ENCODE measurements at places on chromosomes 13 and 19.

DNA sequence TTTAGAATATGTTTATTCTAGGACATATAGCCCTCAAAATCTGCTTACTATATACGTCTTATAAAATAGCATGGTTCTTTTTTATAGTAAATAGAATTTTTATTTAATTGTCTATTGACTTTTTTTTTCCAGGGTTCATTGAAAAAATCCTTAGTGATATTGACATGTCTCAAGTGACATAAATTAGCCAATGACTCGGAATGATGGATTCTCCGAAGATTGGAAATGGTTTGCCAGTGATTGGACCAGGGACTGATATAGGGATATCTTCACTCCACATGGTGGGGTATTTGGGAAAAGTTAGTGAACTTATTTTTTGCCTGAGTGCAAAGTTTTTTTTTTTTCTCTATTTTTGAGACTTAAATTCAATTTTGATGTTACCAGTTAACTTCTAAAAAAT is 3.2 kb downstream of the USPL1 start:
- DNase-seq: no peak
- H3K36me3 ChIP-seq: no peaks in the 10 kb centered on the region
- no peaks in the 10 kb centered on the region for H3K4me1 ChIP-seq
- H3K4me3 ChIP-seq: no peak overlapping the region

DNA sequence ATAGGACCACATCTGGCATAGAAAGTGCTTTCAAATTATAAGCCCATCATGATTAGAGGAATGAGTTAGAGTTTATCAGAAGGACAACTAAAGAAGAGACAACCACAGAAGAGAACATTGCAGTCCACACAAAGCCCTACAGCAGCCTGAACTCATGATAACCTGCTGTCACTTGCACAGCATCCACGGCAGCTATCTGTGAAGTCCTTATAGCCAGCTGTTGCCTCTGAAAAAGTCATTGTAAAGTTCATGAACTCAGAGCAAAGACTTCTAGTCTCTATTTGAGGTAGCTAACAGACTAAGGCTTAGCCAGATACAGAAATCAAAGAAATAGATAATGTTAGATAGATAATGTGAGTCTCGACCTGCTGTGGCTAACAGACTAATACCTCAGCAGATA is 450.0 kb downstream of the KLF5 start:
- no peak for DNase-seq
- H3K4me1 ChIP-seq: no peaks in the 10 kb centered on the region
- H3K36me3 ChIP-seq: no peaks in the 10 kb centered on the region

GRCh38 chr13:51978796-51979556 is 32.3 kb downstream of the ATP7B start:
- H3K27me3 ChIP-seq: no peaks in the 10 kb centered on the region
- H3K36me3 ChIP-seq: no peaks in the 10 kb centered on the region
- H3K4me3 ChIP-seq: no peak overlapping the region
- H3K4me1 ChIP-seq: no peaks in the 10 kb centered on the region
- DNase-seq: no peak

GRCh38 chr19:40661616-40662015 is 28.8 kb downstream of the NUMBL start:
- no peak for DNase-seq
- H3K36me3 ChIP-seq: no peaks in the 10 kb centered on the region
- H3K4me1 ChIP-seq: peaks cover 2% of the 10 kb centered on the region
- H3K27ac ChIP-seq: no peak overlapping the region
- no peak overlapping the region for H3K4me3 ChIP-seq
- H3K27me3 ChIP-seq: no peaks in the 10 kb centered on the region

DNA sequence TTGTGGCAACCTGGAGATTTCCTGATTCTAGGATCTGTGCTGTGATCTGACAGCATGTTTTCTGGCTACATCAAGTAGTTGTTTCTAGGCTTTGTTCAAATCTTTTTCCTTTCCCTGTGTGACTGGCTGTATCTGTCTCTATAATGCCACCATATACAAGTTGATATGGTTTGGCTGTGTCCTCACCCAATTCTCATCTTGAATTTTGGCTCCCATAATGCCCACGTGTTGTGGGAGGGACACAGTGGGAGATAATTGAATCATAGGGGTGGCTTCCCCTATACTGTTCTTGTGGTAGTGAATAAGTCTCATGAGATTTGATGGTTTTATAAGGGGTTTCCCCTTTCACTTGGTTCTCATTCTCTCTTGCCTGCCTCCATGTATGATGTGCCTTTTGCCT is 24.6 kb upstream of the CLDN10 start:
- no peak overlapping the region for H3K4me3 ChIP-seq
- no peaks in the 10 kb centered on the region for H3K36me3 ChIP-seq
- no peaks in the 10 kb centered on the region for H3K27me3 ChIP-seq

GRCh38 chr19:45492627-45493470 is 4.0 kb downstream of the RTN2 start:
- no peaks in the 10 kb centered on the region for H3K36me3 ChIP-seq
- H3K27me3 ChIP-seq: no peaks in the 10 kb centered on the region
- H3K27ac ChIP-seq: no peak overlapping the region
- no peaks in the 10 kb centered on the region for H3K4me1 ChIP-seq
- DNase-seq: no peak

DNA sequence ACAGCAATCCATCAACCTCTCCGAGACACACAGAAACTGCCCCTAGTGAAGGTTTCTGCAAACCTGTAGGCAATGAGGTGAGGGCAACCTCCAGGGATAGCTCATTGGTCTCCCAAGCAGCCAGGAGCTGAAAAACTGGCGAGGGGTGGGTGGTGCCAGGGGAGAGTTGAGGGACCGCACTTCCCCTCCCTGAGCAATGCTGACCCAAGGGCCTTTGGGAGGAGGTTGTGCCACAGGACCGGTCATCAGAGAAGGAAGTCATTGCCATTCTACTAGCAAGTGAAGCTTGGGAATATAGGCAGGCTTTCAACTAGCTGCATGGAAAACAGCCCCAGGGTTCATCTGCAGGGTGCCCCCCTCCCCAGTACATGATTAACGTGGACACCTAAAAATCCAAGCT is 23.1 kb upstream of the MED4 start:
- H3K4me1 ChIP-seq: no peaks in the 10 kb centered on the region
- H3K27ac ChIP-seq: no peak overlapping the region
- no peaks in the 10 kb centered on the region for H3K36me3 ChIP-seq
- H3K27me3 ChIP-seq: no peaks in the 10 kb centered on the region
- no peak overlapping the region for H3K4me3 ChIP-seq

DNA sequence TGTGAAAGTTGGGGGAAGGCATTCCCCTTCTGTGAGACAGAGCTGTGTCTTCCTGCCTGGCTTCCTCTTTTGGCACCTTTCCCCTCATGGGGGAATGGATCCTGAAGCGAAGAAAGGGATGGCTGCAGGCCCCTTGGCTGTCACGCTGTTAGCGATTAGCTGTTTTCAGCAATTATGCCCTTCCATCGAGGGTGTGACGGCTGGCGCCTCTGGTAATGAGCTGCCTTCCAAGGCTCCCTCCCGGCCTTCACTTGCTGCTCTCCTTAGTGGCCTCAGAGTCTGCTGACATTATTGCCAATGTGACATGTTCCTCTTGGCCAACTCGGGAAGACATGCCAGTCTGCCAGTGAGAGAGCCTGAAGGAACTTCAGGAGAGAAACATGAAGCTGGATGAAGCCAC is 162.1 kb downstream of the ZIC5 start:
- no peaks in the 10 kb centered on the region for H3K36me3 ChIP-seq
- no peaks in the 10 kb centered on the region for H3K27me3 ChIP-seq
- H3K4me3 ChIP-seq: no peak overlapping the region
- H3K4me1 ChIP-seq: peaks cover 2% of the 10 kb centered on the region
- DNase-seq: no peak

DNA sequence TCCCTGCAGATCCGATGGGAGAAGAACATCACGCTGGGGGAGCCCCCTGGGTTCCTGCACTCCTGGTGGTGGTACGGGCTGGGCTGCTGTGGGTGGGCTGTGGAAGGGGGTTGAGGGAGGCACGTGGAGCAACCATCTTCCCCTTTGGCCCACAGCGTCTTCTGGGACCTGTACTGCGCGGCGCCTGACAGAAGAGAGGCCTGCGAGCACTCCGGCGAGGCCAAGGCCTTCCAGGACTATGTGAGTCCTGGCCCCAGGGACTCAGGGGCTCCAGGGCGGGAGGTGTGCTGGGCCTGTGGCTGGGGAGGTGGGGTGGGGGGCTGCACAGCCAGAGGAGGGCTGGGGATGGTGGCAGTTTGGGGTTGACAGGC is 8.5 kb downstream of the SSBP4 start:
- H3K27me3 ChIP-seq: no peaks in the 10 kb centered on the region
- H3K4me3 ChIP-seq: no peak overlapping the region
- DNase-seq: no peak
- H3K4me1 ChIP-seq: peaks cover 12% of the 10 kb centered on the region

- no peak overlapping the region for H3K27ac ChIP-seq
- H3K4me1 ChIP-seq: no peaks in the 10 kb centered on the region
- no peak overlapping the region for H3K4me3 ChIP-seq
Observed at GRCh38 chr19:15618321-15618720, 3.3 kb downstream of the CYP4F8 start.

DNA sequence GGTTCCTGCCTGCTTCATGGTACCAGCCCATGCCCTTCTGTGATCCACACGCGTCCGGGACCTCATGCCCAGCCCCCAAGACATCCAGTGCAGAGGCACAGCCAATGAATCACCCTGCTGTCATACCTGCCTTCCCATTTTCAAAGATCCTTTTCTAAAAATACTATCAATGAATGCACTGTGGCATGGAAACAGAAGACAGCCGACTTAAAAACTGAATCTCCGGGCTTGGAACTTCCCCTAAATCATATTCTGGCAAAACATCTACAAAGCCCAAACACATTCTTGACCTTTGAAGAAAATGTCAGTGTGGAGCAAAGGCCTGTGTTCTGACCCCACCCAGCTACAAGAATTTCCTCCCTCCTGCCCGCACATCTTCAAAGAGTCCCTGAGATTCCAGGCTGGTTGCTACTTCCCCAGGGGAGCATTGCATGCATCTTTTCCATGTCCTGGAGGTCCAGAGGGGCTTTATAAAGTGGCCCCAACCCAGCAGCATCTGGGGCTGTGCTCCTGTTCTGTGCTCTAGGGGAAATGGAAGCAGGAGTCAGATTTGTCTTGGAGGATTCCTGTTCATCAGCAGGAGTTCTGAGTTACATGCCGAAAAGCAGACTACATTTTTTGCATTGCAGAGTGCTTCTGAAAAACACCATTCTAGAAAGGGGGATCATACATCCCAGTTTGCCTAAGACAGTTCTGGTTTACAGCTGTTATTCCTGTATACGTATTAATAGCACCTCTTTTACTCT is 135.2 kb downstream of the USP12 start:
- DNase-seq: no peak
- no peaks in the 10 kb centered on the region for H3K36me3 ChIP-seq
- no peaks in the 10 kb centered on the region for H3K27me3 ChIP-seq

GRCh38 chr13:36031490-36031889 is 99.7 kb downstream of the DCLK1 start:
- H3K36me3 ChIP-seq: no peaks in the 10 kb centered on the region
- no peaks in the 10 kb centered on the region for H3K4me1 ChIP-seq
- H3K27ac ChIP-seq: no peak overlapping the region

DNA sequence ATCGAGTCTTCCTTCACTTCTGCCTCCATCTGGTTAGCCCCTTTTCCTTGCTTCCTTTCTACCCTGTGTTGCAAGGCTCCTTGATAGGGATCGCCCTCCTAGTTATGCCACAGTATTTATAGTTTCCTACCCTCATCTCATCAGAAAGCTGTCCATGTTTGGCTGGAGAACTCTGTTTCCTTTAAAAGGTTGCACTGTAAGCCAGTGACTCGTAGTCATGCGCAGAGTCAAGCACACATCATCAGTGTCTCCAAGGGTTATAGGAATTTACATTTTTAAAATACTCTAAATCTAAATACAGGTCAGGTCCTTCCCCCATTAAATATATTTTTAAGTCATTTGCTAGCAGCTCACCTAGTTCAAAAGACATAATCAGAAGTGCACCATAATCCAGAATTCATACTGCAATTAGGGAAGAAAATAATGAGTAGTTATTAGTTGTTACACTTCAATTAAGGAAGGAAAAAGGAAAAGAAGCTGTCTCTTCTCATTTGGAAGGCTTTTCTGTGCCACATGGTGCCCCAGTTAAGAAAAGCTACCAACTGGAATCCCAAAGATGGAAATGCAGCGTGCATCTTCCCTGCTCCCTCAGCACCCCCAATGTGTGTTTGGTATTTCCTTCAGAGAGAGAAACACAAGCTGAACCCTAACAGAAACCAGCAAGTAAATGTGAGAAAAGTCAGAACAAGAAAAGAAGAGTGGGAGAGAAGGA is 81.0 kb downstream of the GPR12 start:
- no peaks in the 10 kb centered on the region for H3K4me1 ChIP-seq
- no peak for DNase-seq
- no peak overlapping the region for H3K27ac ChIP-seq
- H3K4me3 ChIP-seq: no peak overlapping the region

- H3K27ac ChIP-seq: no peak overlapping the region
- DNase-seq: no peak
- no peaks in the 10 kb centered on the region for H3K4me1 ChIP-seq
- H3K36me3 ChIP-seq: no peaks in the 10 kb centered on the region
- no peaks in the 10 kb centered on the region for H3K27me3 ChIP-seq
Observed at GRCh38 chr19:32317086-32317485, 28.3 kb upstream of the ZNF507 start.

DNA sequence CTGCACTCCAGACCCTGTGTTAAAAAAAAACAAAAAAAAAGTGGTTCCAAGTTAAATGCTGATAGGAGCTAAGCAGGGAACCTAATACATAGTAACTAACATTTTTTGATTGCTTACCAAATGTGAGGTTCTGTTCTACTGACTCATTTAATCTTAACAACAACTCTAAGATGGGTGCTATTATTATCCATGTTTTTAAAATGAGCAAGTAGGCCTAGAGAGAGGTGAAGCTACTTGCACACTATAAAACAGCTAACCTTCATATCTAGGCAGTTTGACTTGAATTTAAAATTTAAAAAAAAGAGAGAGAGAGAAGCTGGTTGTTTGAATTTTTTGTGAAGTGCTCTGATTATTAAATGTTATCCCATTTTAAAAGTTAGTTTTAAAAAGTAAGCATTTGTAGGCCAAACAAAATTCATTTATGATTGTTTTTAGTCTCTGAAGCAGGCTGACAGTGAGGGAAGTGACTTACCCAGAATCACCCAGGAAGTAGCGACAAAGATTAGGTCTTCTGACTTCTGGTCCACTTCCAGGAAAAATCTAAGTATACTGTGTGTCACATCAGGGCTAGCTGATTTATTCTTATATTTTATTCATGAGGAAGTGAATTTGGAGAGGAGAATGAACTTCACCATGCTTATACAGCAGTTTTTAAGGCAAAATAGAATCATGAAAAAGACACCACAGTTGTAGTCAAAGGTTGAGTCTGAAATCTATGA is 2.4 kb downstream of the SIGLECL1 start:
- DNase-seq: no peak
- no peak overlapping the region for H3K4me3 ChIP-seq
- no peak overlapping the region for H3K27ac ChIP-seq
- no peaks in the 10 kb centered on the region for H3K27me3 ChIP-seq

DNA sequence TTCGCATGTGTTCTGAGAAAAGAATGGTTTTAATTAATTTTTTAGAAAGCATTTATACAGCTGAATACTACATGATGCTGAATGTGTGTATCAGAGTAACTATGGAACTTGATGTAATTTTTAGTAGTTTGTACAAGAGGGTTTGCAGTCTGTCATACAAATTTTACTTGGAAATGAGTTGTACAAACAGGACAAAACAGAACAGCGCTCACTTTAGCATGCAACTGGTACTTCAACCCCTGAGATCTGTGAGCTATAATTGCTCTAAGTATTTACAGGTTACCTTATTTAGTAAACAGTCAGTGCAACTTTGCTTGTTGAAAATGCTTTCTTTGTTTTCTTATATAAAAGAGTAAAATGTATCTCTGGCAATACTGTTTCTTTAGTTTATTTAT is 706 bp downstream of the TNFRSF19 start:
- no peaks in the 10 kb centered on the region for H3K4me1 ChIP-seq
- no peak overlapping the region for H3K27ac ChIP-seq
- no peak overlapping the region for H3K4me3 ChIP-seq
- H3K36me3 ChIP-seq: no peaks in the 10 kb centered on the region
- no peaks in the 10 kb centered on the region for H3K27me3 ChIP-seq
